ENCODE measurements at places on chromosomes 5 and 9. TPM values are rescaled to one million over a fixed set of nuclear protein-coding genes. Genes with fewer than 3 reads are reported as not detected.

- no peaks in the 10 kb centered on the region for H3K27me3 ChIP-seq
- no peaks in the 10 kb centered on the region for H3K4me1 ChIP-seq
- no peak overlapping the region for H3K27ac ChIP-seq
- no peak for DNase-seq
- H3K36me3 ChIP-seq = no peaks in the 10 kb centered on the region
These were observed 13.7 kb upstream of the ADRA1B start for GRCh38 chr5:159902444-159903121.

DNA sequence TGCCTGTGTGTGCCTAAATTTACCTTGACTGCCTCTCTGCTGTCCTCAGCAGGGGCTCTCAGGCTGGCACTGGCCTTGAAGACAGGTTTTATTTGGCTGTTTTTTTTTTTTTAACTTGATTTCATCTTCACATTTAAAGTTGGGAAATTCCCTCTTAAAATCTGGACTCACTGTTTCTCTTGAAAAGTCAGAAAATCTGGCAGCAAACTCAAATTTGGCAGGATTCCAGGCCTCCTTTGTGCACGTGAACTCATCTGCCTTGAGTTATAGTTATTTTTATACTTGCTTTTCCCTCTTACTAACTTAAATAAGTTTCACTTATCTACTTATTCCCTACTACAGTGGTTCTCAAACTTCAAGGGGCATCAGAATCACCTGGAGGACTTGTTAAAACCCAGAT lies 118.4 kb upstream of the MAP3K1 start:
- H3K27ac ChIP-seq = no peak overlapping the region
- peaks cover 14% of the 10 kb centered on the region for H3K27me3 ChIP-seq
- no peak overlapping the region for H3K4me3 ChIP-seq
- no peak for DNase-seq
- peaks cover 19% of the 10 kb centered on the region for H3K4me1 ChIP-seq
- no peaks in the 10 kb centered on the region for H3K36me3 ChIP-seq

- no peak overlapping the region for H3K27ac ChIP-seq
- H3K27me3 ChIP-seq = no peaks in the 10 kb centered on the region
- no peak overlapping the region for H3K4me3 ChIP-seq
- no peaks in the 10 kb centered on the region for H3K4me1 ChIP-seq
- no peak for DNase-seq
- no peaks in the 10 kb centered on the region for H3K36me3 ChIP-seq
These were observed 215.0 kb downstream of the MELK start for GRCh38 chr9:36787709-36788108.

GRCh38 chr9:5453673-5454072 lies 3.3 kb downstream of the CD274 start:
- H3K27ac ChIP-seq = no peak overlapping the region
- no peak overlapping the region for H3K4me3 ChIP-seq
- H3K27me3 ChIP-seq = no peaks in the 10 kb centered on the region
- H3K4me1 ChIP-seq = peaks cover 8% of the 10 kb centered on the region
- no peaks in the 10 kb centered on the region for H3K36me3 ChIP-seq

DNA sequence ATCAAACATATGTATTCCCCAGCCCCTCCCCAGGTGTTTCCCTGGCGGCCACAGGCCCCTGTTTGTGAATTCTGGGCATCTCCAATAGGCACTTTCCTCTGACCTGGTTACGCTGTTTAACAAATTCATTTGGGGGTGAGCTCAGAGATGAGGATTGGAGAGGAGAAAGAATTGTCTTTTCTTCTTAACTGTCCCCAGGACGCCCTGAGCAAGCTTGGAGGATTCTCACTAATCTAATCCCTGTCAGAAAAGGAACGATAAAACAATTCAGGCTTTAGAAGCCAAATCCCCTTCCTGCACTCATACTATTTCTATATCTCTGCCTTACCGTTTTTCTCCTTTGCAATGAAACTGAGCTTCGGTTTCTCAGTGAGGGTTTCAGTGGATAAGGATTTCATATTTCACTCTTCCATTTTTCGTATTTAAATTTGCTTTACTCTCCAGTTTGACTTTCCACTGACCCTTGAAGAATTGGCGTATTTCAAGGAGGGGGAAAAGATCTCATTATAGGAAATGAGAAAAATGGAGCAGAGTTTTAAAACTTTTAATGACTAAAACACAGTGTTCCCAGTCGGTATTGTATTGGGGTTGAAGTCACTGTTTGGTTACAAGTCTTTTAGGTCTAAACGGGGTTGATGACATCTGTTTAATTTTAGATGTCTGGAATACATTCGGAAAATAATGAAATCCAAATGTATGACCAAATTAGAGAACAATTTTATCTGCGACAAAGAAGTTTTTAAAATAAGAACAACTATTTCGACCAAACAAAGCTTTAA lies 180.1 kb downstream of the MACROH2A1 start:
- no peaks in the 10 kb centered on the region for H3K27me3 ChIP-seq
- H3K36me3 ChIP-seq = no peaks in the 10 kb centered on the region
- H3K27ac ChIP-seq = no peak overlapping the region
- no peak for DNase-seq
- H3K4me3 ChIP-seq = no peak overlapping the region
- peaks cover 31% of the 10 kb centered on the region for H3K4me1 ChIP-seq

DNA sequence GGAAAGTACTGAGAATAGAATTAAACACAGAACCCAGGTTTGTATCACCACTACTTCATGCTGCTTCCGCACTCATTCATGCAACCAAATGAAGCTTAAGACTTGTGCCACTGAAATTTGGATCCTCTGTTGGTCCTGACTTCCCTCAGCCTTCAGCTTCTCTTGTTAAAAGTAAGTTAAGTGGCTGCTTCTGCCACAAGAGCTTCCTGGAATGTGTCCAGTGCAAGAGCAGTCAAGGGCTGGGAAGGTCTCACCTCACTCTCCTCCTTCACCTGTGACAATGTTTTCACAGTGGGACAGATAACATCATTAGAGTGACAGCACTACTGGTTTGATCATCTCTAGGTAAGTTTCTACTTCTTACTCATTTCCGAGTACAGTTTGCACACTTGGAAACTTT lies 7.9 kb downstream of the SNCAIP start:
- DNase-seq = no peak
- H3K36me3 ChIP-seq = no peaks in the 10 kb centered on the region
- H3K27me3 ChIP-seq = no peaks in the 10 kb centered on the region
- no peak overlapping the region for H3K4me3 ChIP-seq

The SHB gene
- 14.7 TPM for total RNA-seq

The PRRX2 gene
- not detected for total RNA-seq
